ENCODE measurements at places on chromosomes 12 and 14.

DNA sequence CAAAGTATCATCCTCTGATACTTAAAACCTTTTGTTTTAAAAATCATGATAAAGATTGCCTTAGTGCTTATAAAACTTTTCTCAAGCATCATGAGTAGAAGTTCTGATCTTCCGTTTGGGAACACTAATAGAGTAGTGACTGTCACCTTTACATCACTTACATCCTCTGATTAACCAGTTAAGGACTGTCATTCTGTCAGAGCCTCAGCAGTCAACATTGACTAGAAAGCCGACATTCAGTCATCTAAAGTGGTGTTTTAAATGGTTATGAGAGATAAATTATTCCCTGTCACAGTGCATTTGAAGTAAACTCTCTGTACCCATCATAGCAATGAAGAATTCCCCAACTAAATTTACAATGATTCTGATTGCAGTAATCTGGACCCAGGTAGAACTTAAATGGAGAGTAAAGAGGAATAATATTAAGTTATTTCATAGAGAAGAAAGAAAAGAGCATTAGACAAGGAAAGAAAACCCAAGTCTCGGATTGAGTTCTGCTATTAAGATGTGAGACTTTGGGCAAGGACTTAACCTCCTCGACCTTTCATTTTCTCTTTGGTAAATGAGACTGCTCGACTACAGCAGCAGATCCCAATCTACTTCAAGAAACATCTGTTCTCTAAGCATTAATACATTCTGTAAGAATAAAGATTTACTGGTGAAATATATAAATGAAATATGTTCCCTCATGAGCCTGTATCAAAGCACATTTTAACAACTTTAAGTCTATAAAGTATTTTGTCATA, 563.9 kb upstream of the LMO3 start:
- DNase-seq = no peak

DNA sequence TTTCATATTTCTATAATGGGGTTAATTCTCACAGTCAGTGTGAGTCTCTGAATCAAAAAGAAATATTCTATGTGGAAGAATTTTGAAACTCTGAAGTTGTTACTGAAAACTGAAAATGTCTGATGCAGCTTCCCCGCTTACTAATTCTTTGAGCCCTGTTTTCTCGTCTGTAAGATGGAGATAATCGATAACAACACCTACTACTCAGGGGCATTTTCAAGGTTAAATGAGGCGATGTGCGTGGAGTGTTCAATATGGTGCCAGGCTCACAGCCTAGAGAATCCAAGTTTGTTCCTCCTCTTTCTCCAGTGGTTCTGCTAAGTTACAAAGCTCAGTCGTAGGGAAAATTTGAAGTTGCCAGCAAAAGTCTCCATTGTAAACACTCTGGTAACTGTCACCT, 391.4 kb downstream of the FUT8 start:
- DNase-seq = no peak

DNA sequence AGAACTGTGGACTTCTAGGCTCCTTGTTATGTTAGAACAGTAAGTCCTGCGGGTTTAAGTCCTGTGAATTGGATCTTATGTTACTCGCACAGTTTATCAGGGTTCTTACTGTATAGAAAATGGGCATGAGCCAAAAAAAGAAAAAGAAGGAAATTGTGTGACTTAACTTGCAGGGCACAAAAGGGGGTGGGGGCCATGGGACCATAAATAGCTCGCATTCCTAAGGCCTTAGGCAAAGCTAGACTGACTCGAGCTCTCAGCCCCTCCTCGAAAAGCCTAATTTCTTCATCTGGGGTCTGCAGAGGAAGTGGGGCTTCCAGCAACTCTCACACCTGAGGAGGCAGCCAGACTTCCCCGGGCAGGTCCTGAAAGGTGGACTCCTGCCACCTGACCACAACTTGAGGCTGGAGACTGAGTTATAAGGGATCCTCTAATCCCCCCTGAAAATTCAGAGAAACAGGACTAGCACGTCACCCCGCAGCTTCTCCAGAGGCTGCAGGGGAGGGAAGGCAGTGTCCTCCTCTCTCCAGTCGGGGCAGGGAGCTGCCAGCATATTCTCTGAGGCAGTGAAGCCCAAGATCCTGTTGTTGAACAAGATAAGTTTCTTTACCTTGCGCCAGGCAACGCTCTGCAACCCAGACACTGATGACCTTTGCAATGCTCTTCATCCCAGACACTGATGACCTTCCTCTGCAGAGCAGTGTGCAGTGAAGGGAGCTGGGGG, 280.5 kb downstream of the PCNX1 start:
- no peak for DNase-seq

GRCh38 chr12:11592484-11592883, 57.0 kb upstream of the ETV6 start:
- no peak for DNase-seq

DNA sequence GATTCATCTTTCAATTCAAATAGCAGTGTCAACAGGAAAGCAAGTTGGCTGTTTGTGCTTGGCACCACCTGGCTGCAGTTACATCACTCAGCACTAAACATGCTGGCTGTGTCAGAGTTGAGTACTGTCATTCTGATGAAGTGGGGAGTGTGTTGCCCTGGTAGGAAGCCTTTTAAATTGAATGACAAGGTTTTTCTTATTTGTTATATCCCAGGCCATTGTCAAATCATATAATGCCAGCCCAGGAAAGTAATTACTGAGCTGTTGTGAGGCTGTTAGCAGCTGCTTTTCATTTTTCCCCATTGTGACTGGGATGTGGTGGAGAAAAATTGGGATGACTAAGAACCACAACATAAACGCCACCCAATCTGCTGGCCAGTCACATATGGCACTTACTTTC, 106.5 kb upstream of the PRKD1 start:
- no peak for DNase-seq

DNA sequence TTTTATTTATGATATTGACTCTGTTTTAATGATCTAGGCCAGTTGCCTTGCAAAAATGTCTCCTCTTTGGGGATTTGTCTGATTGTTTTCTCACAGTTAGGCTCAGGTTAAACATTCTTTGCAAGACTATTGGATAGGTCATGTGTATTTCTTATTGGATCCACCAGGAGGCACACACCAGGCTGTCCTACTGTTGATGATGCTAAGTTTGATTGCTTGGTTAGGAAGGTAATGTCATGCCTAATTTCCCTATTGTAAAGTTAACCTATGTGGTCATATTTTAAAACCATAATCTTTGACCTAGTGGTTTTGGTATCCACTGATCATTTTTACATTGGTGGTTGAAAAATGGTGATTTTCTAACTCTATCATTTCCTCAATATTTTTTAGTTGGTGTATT, 137.1 kb downstream of the BRMS1L start:
- DNase-seq = no peak

- no peak for DNase-seq
These were observed 9.8 kb downstream of the CHGA start for GRCh38 chr14:92932448-92933395.

DNA sequence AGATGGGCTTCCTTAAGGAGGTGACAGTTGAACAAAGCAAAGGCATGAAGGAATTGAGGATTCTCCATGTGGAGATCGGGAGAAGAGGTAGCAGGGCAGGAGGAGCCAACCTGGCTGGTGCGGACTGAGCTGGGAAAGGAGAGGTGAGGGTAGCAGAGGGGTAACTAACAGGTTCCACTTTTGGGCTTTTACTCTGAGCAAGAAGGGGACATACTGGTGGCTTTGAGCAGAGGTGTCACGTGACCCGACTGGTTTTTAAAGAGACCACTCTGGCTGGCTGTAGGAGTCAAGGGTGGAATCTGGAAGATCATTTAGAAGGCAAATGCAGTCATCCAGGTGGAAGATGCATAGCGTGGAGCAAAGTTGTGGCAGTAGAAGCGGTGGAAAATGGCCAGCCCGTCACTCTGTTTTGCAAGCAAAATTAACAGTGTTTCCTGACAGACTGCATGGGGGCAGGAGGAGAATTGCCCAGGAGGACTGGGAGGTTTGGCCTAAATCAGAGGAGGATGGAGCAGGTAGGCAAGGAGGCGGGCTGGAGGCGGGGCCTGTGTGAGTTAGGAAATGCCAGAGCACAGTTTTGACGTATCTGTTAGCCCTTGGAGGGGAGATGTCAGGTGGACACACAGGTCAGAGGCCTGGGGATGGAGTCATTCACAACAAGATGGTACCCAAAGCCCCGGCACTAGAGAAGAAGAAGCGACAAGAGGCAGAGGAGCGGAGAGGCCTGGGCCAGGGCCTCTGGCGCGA, 156.3 kb upstream of the FKBP4 start:
- no peak for DNase-seq
